Right atrium auricular region (tissue), 2 donors: ENCODE measurements at places on chromosomes 7 and 10. TPM values are rescaled to one million over a fixed set of nuclear protein-coding genes. Genes with fewer than 3 reads are reported as not detected.

DNA sequence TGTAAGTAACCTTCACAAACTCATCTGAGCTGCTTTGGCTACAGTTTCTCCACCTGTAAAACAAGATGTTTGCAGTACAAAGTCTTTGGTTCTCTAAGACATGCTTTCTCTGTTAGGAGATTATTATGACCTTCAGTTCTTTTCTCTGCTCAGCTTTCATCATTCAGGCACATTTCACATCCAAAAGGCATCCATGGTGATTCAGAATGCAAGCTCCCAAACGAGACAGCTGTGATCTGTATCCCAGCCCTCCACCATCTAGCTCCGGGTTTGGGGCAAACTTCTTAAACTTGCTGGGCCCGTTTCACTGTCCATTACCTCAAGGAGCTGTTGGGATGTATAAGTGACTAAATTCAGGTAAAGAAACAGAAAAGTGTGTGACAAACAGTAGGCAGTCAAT, 95.8 kb upstream of the COL1A2 start:
- peak overlapping the region; percentile 70 for H3K27ac ChIP-seq
- no peaks in the 10 kb centered on the region for H3K36me3 ChIP-seq
- H3K4me1 ChIP-seq: no peaks in the 10 kb centered on the region
- no peaks in the 10 kb centered on the region for H3K27me3 ChIP-seq

Gene ST7
- total RNA-seq: 48.1 TPM

Gene CYP3A5
- total RNA-seq: 1.2 TPM

Gene SFXN2
- total RNA-seq: 2.7 TPM

GRCh38 chr7:30193336-30193943, 58.7 kb downstream of the MTURN start:
- no peaks in the 10 kb centered on the region for H3K36me3 ChIP-seq
- no peak overlapping the region for H3K27ac ChIP-seq
- H3K4me1 ChIP-seq: no peaks in the 10 kb centered on the region
- DNase-seq: no peak

- H3K27me3 ChIP-seq: no peaks in the 10 kb centered on the region
- H3K4me1 ChIP-seq: no peaks in the 10 kb centered on the region
- H3K27ac ChIP-seq: no peak overlapping the region
- no peaks in the 10 kb centered on the region for H3K36me3 ChIP-seq
Measured at GRCh38 chr10:15725603-15726002, 5.9 kb upstream of the ITGA8 start.

- no peaks in the 10 kb centered on the region for H3K36me3 ChIP-seq
- no peak for DNase-seq
- no peak overlapping the region for H3K4me3 ChIP-seq
- H3K27ac ChIP-seq: no peak overlapping the region
Measured at GRCh38 chr10:8403711-8404371, 349.4 kb downstream of the GATA3 start.

Gene TFEC
- total RNA-seq: 1.9 TPM

DNA sequence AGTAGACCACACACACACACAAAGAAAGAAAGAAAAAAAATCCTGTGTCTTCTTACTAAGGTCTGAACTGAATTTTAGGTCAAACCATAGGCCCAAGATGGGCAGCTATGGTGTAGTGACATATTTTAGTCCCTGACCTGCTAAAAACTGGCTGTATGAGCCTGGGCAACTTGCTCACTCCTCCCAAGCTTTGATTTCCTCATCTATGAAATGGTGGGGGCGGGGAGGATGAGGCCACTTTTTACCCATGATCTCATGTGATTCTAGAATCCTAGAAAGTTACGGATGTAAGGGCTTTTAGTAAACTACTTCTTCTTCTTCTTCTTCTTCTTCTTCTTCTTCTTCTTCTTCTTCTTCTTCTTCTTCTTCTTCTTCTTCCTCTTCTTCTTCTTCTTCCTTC, 6.1 kb upstream of the CCL24 start:
- no peak overlapping the region for H3K4me3 ChIP-seq
- no peaks in the 10 kb centered on the region for H3K36me3 ChIP-seq
- DNase-seq: no peak
- H3K27me3 ChIP-seq: no peaks in the 10 kb centered on the region
- no peak overlapping the region for H3K27ac ChIP-seq

Gene ADGRA1
- 0.51 TPM for total RNA-seq

DNA sequence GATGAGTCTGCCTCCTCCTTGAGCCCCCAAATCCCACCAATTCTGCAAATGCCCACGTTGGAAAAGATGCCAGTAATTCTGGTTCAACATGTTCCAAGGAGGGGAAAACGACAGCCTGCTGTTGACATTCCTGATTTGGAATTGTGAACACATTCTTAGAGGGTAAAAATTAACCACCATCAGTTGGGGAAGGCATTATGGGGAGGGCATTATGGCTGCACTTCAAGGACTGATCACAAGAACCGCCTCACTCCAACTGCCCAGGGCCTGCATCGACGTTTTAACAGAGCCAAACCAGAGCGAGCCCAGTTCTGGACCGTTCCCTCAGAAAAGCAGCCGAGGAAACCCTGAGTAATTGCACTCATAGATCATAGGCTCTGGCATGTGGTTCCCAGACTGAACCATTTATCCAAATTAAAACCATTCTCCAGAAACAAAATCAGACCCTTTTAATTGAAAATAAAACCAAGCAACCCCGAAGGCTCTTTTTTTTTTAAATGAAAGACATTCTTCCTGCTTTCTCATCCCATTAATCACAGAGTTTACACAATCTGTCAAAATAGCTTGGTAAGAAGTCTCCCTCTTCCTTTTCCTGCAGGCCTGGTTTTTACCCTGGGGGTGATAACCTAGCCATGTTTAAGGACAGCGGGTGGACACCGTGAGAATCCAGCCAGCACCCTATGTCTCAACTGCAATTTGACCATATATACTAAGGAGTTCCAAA, 8.0 kb downstream of the TNS3 start:
- no peaks in the 10 kb centered on the region for H3K4me1 ChIP-seq
- H3K36me3 ChIP-seq: no peaks in the 10 kb centered on the region
- H3K27me3 ChIP-seq: no peaks in the 10 kb centered on the region
- DNase-seq: no peak

Gene SH2B2
- 1.3 TPM for total RNA-seq

Gene STAM
- 38.0 TPM for total RNA-seq

Gene CCT6A
- 39.3 TPM for total RNA-seq

DNA sequence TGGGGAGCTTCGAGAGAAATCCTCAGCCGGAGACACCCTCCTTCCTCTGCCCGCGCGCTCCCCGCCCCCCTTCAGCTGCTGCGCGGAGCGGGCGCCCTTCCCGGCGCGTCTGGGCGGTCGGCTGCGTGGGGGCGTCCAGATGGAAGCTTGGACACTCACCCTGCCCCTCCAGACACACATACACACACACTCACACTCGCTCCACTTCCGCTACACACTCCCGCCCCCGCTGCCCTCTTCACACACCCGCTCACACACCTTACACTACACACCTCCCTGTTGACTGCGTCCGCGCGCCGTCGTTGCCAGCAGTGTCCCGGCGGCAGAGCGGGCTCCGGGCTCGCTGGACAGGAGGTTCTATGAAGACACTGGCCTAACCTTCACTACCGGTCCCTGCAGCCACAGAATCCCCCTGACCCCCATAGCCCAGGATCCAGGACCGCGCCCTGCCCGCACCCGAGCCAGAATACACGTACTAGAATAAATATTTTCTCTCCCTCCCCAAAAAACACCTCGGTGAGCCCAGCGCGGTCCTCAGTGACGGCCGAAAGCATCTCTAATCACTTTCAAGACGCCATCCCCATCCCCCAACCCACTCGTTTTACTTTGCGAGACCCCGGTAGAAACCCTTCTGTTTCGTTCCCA, 1.1 kb upstream of the EGR2 start:
- peak overlapping the region; percentile 88 for H3K4me3 ChIP-seq
- no peaks in the 10 kb centered on the region for H3K36me3 ChIP-seq
- no peaks in the 10 kb centered on the region for H3K27me3 ChIP-seq
- no peaks in the 10 kb centered on the region for H3K4me1 ChIP-seq
- peak; percentile 70 for DNase-seq

- H3K4me1 ChIP-seq: no peaks in the 10 kb centered on the region
- H3K4me3 ChIP-seq: no peak overlapping the region
- no peaks in the 10 kb centered on the region for H3K36me3 ChIP-seq
- no peak overlapping the region for H3K27ac ChIP-seq
- DNase-seq: no peak
Measured at GRCh38 chr7:149509774-149510173, 12.2 kb upstream of the ZNF746 start.

Gene TMEM213
- total RNA-seq: not detected

Gene SPAM1
- total RNA-seq: not detected

DNA sequence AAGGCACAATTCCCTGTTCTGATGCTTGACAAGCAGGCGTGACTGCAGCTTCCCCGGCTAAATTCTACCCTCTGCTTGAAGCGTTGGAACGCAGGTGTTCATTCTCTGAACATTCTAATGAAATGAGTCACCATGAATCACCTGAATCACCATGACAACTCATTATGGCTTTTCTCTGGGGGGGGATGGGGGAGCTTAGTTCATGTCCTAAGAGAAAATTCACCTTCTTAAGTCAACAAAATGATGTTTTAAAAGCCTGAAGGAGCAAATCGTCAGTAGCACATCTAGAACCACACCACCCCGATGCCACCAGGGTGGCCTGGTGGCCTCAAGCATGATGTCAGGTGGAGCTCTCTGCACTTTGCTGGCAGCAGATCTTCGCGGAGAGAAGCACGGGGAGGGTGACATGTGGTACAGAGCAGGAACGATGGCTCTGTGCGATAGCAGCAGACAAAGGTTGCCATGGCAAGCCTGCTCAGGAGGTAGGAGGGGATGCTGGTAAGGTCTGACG, 33.7 kb downstream of the DDC start:
- no peaks in the 10 kb centered on the region for H3K36me3 ChIP-seq
- no peak for DNase-seq
- no peak overlapping the region for H3K27ac ChIP-seq
- no peaks in the 10 kb centered on the region for H3K27me3 ChIP-seq

DNA sequence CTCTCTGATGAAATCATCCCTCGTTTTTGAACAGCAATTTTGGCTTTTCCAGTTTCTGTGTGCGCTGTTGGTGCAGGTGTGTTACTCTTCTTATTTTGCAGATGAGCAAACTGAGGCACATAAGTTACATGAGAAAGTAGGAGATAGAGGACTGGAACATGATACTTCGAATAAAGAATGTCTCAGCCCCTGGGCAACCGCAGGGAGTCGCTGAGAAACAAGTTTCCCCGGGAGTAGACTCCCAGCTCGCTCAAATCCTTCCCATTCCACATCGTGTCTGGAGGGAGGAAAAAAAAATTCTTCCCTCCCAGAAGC, 18.0 kb downstream of the MXI1 start:
- H3K27me3 ChIP-seq: no peaks in the 10 kb centered on the region
- H3K4me3 ChIP-seq: peak overlapping the region; percentile 82
- no peak for DNase-seq
- H3K4me1 ChIP-seq: no peaks in the 10 kb centered on the region
